ENCODE measurements at places on chromosomes 13 and 19. TPM values are rescaled to one million over a fixed set of nuclear protein-coding genes. Genes with fewer than 3 reads are reported as not detected.

DNA sequence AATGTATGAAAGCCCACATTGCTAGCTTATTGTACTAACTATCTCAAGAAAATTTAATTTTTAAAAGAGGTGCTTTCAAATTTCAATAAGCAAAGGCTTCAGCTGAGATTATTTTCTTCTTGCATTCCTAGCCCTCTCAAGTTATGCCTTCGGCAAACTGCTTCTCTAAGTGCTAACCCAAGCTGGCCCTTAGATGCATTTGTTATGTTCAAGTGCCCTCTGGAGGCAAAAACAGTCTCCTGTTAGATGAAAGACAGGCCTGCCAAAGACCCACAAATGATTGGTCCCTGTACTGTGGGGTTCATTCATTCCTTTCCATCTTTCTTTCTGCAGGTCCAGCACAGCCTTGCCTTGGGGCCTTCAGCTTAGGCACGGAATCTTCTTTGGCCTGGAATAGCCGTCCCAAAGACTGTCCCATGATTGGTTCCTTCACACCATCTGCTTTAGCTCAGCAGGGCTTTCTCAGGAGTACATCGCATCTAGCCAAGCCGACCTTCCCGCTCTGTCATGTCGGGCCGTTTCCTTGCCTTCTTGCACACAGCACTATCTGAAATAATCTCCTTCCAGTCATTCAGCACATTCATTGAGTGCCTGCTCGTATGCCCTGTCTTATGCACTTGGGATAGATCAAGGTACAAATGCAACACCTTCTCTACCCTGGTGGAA is 26.4 kb upstream of the TPTE2 start:
- H3K27me3 ChIP-seq = no peaks in the 10 kb centered on the region
- H3K4me1 ChIP-seq = no peaks in the 10 kb centered on the region
- H3K36me3 ChIP-seq = no peaks in the 10 kb centered on the region
- H3K4me3 ChIP-seq = no peak overlapping the region
- DNase-seq = peak; percentile 43
- H3K27ac ChIP-seq = no peak overlapping the region

The CCDC169 gene
- total RNA-seq = 1.6 TPM

The ZNF432 gene
- total RNA-seq = 10.9 TPM

- peaks cover 7% of the 10 kb centered on the region for H3K4me1 ChIP-seq
- no peak overlapping the region for H3K4me3 ChIP-seq
- no peaks in the 10 kb centered on the region for H3K27me3 ChIP-seq
- no peaks in the 10 kb centered on the region for H3K36me3 ChIP-seq
- no peak overlapping the region for H3K27ac ChIP-seq
- DNase-seq = peak; percentile 17
Measured at GRCh38 chr13:109412283-109412901, 374.0 kb downstream of the IRS2 start.

DNA sequence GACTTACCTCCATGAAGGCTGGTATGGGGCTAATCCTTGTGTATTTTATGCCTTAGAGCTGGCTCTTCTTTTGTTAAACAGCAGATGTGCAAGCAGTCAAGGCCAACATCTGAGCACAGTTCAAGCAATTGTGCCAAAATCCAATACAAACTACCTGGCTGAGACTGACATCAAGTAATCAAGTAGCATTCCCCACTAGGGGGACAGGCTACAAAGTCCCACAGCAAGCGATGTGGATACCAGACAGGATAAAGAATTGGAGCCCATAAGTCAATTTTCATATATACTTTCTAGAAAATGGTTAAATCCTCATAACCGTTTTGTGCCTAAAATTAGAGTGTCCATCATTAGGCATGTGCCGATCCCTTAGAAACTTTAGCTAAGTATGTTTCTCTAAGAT is 675.8 kb downstream of the DIAPH3 start:
- no peaks in the 10 kb centered on the region for H3K27me3 ChIP-seq
- H3K4me3 ChIP-seq = no peak overlapping the region
- H3K27ac ChIP-seq = no peak overlapping the region
- peaks cover 9% of the 10 kb centered on the region for H3K4me1 ChIP-seq

DNA sequence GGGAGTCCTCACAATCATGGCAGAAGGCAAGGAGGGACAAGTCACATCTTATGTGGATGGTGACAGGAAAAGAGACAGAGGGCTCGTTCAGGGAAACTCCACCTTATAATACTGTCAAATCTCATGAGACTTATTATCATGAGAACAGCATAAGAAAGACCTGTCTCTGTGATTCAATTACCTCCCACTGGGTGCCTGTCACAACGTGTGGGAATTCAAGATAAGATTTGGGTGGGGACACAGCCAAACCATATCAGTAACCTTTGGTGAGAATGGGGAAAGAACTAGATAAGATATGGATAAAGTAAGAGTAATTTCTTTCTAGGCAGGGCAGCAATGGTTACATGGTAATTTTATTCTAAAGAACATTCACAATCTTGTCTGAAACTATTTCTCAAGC is 344.9 kb upstream of the KLF12 start:
- H3K4me3 ChIP-seq = no peak overlapping the region
- H3K36me3 ChIP-seq = no peaks in the 10 kb centered on the region
- no peak for DNase-seq
- no peaks in the 10 kb centered on the region for H3K27me3 ChIP-seq
- H3K4me1 ChIP-seq = no peaks in the 10 kb centered on the region
